ENCODE measurements at places on chromosomes 5 and 9.

- no peak for DNase-seq
Observed at GRCh38 chr5:76514713-76515112, 108.5 kb downstream of the F2RL2 start.

- DNase-seq: no peak
Observed at GRCh38 chr9:83957248-83957513, 22.8 kb downstream of the HNRNPK start.

DNA sequence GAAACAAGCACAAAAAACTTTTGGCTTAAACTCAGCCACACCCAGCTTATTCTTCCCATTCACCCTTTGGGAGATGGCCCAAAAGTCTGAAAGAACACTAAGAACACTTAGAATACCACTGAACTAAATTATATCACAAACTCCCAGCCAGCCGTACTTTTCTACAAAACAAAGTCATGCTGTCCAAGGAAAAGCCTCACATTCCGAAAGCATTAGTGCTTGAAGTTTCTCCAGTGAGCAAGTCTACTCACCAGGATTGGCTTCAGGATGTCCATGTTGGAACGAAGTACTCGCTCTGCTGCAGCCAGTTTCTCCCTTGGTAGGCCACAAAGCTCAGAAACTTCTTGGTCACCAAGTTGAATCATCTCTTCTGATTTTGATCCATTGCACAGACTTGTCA, 69.7 kb downstream of the ABCA1 start:
- DNase-seq: no peak

DNA sequence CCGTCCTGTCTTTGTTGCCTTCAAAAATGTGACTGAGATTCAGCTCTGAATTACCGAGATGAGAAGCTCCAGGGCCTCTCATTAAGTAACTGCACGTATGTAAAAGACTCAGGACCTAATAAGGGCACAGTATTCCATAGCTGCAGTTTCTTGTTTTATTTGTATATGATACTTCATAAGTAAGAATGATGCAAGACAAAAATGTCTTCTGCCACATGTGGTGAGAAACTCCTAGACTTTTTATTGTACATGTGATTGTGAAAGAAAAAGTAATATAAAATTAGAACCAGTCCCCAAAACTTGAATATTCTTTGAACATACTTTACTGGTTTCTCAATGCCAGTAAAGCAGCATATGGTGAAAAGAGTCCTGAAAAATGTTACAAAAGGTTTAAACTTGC, 110.1 kb upstream of the OTULINL start:
- no peak for DNase-seq

GRCh38 chr5:115366223-115366622, 69.8 kb upstream of the CCDC112 start:
- DNase-seq: no peak

DNA sequence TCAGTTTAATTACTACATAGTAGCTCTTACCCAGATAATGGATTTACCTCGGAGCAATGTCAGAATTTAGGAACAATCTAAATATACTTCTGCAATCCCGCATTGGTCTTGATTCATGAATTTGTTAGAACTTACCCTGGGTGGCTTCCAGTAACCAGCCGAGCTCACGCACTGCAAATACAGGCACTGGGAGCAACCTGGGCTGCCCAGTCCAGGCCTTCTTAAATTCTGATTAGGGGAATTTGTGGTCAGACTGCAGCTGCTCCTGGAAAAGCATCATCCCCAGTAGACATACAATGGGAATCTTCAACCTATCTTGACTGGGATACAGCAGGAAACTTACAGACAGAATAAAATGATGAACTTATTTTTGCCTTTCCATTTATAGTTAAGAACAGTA, 270.3 kb downstream of the SPOCK1 start:
- no peak for DNase-seq
